Effector CD4-positive, alpha-beta T cell (primary cell): ENCODE measurements at places on chromosomes 4 and X.

DNA sequence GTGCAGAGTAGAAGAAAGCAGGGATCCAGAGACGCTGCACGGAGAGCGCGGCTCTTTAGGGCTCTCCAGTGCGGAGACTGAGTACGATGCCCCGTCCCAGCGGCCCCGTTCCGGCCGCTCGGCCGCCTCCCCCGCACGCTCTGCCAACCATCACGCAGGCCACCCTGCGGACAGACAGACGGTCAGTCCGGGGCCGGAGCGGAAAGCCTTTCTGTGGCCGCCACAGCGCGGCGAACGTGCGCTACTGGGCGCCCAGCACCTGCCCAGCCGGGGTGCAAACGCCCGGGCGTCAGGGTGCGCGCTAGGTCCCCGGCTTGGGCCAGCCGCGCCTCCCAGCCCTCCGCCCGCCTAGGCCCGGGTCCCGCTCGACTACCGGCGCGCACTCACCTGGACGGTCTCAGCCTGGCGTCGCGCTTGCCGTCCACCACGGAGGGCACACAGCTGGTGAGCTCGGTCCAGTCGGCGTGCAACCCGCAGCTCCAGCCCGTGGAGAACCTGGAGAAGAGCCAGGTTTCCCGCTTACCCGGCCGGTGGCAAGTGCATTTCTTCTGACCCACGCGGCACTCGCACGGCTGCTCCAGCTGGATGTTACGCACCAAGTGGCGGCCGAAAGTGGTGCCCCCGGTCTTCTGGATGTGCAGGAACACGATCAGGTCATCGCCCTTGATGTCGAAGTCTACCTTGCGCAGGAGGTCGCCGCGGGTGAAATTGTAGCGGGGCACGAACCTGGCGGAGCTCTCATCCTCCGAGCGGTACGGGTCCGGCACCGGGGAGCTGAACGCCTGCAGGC, 1.8 kb downstream of the HS6ST2 start:
- no peak for DNase-seq

DNA sequence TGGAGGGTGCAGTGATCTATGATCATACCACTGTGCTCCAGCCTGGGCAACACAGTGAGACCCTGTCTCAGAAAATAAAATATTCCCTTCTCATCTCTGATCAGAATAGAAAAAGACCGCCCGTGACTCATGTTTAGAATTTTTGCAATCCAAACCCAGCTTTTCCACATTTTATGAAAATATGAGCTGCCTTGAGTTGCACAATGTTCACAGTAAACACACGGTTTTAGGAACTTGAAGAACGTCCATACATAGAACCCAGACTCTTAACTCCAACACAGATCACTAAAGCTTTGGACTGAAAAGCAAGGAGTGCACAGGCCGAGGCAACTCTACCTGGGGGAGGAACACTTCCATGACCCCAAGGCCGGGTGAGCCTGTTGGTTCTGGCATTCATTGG, 305.0 kb downstream of the TENM3 start:
- DNase-seq, result no peak

DNA sequence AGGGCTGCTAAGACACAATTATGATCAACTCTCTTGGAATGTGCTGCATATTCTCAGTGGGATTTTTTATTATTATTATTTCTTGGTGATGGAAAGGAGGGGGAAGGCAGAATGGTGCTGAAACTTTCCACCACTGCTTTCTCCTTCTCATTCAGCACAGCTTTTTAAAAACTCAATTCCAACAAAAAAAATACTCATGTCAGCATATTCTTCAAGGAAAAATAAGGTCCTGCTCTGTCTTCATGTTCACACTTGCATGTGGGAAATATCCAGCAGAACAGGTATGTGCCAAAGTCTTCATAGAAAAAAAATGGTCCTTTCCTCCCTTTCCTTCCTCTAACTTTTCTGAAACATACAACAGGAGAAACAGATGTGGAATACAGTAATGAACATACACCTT, 144.0 kb upstream of the ADAMTS3 start:
- no peak for DNase-seq

DNA sequence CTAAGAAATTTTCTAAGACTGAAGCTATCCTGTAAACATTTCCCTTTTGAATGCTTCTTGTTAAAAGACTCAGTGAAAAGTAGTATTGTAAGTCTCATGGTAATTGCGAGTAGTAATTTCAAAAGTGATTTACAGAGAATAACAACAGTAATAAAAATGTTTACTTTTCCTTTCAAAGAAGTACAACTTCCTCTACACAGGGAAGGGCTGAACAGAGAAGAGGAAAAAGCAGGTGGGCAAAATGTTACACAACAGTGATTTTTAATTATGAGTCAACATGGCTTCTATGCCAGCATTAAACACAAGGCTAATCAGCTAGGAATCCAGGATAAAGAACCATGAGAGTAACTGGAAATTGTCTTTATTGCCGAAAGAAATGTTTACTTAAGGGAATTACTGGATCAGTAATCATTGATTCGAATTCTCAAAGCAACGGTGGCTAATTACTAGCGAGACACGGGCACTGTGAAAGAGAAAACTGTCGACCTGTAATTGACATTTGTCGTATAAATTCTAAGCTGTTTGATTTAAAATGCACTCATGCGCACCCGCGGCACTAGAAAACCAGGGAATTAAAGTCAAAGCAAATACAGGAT, 15.4 kb downstream of the UTP3 start:
- no peak for DNase-seq

DNA sequence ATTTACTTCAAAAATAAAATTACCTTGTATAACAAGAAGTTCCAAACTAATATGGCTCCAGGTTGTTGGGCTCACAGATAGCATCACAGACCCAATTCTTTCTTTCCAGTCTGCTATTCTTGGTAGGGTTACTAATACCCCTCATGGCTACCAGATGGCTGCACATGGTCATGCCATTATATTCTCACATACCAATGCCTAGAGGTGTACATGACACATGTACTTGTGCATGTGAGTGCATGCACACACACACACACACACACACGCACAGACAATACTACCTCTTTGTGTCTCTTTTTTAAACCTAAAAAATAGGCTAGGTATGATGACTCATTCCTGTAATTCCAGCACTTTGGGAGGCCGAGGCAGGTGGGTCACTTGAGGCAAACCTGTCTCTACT, 31.1 kb downstream of the FBXO8 start:
- DNase-seq, result no peak
